ENCODE measurements at places on chromosomes 5 and 9. TPM values are rescaled to one million over a fixed set of nuclear protein-coding genes. Genes with fewer than 3 reads are reported as not detected.

MARCHF11 gene
- 1.2 TPM for total RNA-seq

FBXO10 gene
- 10.5 TPM for total RNA-seq

TMC1 gene
- not detected for total RNA-seq

FAM163B gene
- not detected for total RNA-seq

IL4 gene
- not detected for total RNA-seq

GTF2H2C gene
- total RNA-seq: 40.7 TPM

GRCh38 chr9:129617167-129617566 lies 3.7 kb downstream of the C9orf50 start:
- DNase-seq: no peak

- no peak for DNase-seq
Measured at GRCh38 chr5:146001544-146002190, 65.3 kb downstream of the SH3RF2 start.

DNA sequence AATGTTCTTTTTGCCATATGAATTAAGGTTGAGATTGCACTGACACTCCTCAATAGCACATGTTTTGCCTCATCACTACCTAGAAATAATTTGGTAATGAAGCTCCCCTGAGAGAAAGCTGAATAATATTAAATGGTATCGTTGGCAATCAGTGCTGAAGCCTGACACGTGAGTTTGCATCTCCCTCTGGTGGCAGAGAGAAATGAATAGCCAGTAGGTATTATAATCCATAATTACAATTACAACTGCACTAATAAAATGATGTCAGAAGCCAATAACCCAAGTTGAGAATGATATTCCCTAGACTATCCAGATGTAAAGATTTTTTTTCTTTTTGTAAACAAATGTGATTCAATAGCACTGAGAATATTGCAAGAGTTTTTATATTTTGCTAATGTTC lies 700.3 kb downstream of the PTPRD start:
- DNase-seq: no peak

DNA sequence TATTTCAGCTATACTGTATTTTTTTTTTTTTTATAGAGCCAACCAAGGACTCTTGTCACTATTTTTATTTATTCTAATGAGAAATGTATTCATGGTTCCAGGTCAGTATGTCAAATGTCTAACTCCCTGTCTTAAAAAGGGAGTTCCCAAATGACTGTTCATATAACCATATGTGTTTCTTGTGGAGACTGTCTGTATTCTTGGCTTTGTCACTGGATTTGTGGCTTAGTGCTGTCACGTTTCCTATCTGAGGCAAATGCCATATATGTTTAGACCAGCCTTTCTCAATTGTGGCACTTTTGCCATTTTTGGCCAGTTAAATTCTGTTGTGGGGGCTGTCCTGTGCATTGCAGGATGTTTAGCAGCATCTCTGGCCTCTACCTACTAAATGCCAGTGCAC lies 3.1 kb downstream of the GCNT1 start:
- no peak for DNase-seq

DNA sequence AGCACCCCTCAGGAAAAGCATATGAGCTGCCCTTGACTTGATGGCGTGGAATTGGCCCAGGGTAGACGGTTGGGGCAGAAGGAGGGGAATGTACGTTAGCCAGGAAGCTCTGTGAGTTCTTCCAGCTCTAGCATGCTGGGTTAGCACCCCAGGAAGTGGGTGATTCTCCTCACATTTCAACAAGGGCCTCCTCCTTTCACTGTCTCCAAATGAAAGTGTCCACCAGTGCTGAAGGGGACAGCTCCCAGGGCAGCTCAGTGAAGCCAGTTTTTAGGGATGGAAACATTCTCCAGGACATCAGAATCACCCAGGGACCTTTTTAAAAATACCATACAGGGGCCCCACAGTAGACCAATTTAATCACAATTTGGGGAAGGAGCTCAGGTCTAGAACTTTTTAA lies 17.2 kb upstream of the AFAP1L1 start:
- no peak for DNase-seq

GRCh38 chr9:116546711-116547581 lies 140.2 kb upstream of the TRIM32 start:
- DNase-seq: no peak

GRCh38 chr5:150411245-150411979 lies 1.3 kb downstream of the CD74 start:
- DNase-seq: no peak

GRCh38 chr9:13383216-13383615 lies 103.7 kb upstream of the MPDZ start:
- DNase-seq: no peak

DNA sequence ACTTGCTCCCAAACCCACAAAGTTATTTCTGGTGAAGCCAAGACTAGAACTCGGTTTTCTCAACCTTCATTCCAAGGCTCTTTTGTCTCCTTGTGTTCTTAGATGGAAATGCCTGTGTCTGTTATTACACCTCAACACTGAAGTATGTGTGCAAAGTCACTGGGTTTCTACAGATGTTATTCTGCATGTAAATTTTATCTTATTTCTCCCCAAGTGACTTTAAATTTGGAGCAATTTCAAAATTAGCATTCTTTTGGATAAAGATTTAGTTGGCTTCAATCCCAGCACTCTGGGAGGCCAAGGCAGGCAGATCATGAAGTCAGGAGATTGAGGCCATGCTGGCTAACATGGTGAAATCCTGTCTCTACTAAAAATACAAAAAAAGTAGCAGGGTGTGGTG lies 104.4 kb upstream of the GNA14 start:
- DNase-seq: no peak

DNA sequence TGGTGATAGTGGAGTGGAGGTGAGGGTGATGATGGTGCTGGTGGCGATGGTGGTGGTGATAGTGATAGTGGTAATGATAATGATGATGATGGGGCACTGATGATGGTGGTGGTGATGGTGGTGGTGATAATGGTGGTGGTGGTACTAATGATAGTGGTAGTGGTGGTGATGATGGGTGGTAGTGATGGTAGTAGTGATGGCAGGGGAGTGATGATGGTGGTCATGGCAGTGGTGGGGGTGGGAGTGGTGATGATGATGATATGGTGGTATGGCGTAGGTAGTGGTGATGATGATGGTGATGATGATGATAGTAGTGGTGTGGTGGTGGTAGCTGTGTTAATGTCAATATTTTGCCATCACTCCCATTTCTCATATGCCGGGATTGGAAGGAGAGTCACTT lies 44.5 kb upstream of the ORM1 start:
- DNase-seq: no peak

DNA sequence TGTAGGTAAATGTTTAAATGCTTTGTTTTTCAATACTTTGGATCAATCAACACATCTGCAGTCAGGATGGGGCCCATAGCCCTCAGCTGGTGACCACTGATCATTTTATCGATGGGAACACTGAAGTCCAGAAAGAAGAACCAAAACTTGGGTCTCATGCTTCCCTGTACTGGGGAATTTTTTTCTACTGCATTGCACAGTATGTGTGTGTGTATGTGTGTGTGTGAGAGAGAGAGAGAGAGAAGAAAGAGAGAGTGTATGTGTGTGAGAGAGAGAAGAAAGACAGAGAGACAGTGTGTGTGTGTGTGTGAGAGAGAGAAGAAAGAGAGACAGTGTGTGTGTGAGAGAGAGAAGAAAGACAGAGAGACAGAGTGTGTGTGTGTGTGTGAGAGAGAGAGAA lies 202.9 kb upstream of the MSX2 start:
- no peak for DNase-seq

GRCh38 chr5:82735160-82735789 lies 341.9 kb downstream of the TMEM167A start:
- DNase-seq: no peak

DNA sequence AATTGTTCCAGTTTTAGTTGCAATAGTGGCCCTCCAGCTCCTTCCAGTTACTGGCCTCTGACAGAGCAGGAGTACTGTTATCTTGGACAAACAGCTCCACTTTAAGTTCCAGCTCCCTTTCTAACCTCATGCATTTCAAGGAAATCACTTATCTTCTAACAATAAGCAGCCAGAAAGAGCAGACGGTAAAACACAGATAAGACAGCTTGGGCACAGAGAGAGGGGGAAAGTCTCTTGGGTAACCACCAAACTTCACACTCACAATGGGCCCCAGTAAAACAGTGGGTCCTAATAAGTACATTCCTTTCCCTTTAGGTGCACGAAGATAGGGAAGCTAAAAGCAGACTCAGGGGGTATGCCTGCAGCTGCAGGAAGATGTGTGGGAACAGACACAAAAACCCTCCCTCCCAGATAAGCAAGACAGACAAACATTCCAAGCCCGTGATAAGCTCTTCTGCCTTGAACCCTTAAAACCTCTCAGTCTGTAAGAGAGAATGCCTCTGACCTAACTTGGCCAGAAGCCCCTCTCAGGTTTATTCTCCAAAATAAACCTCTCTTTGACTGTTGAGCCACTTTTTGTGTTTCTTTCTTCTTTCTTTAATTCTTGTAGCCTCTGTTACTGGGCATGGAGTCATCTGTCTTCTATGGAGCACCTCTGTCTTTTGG lies 30.8 kb downstream of the OR1J1 start:
- DNase-seq: no peak

DNA sequence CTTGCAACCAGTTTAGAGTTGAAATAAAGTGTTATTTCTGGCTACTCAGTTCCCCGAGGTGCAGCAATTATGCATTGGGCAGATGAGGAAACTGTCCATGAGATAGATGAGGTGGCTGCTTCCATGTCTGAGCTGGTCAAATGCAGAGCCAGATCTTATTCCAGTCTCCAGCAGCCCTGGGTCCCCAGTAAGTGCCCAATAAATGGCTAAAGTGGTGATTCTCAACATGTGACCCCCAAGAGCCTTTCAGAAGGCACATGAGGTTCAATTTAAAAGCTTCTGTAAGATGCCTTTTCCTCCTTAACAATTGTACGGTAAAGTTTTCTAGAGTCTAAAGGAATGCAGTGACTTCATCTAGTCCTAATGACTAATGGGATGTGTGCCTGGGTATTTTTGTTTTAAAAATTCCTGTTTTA lies 17.5 kb downstream of the ATOX1 start:
- DNase-seq: no peak

DNA sequence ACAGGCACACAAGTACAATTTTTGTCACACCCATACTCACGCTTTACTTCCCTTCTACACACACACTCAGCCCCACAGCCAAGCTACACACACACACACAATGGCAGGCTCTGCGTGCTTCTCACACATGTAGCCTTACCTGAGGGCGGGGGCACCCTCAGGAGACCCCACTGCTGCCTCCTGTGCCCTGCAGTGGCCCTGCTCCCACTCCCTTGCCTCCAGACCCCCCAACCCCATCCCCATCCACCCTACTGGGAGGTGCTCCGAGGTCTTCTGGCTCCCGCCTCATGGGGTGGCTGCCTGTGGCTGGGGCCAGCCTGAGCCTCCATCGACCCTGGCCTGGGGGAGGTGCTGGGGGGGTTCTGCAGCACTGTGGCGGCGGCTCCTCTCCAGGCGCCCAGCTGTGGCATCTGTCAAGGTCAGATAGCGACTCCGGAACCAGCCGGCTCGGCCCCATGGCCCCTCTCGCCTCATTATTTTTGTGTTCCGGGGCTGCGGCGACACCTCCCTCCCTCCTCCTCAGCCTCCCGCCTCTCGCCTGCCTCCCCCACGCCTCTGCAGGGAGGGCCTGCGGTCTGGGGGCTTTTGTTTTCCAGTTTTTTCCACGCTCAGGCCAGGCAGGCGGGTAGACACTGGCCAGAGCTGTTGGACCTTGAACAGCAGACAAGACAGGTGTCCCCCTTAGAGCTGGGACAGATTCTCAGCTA lies 21.7 kb downstream of the CXXC5 start:
- DNase-seq: no peak

- DNase-seq: no peak
Measured at GRCh38 chr9:133161547-133161950, 2.2 kb downstream of the GBGT1 start.

GRCh38 chr5:140072812-140073211 lies 29.7 kb upstream of the NRG2 start:
- no peak for DNase-seq
